ENCODE measurements at places on chromosomes 13 and 19.

- DNase-seq = no peak
Observed at GRCh38 chr13:96274046-96274445, 184.1 kb downstream of the HS6ST3 start.

- no peak for DNase-seq
Observed at GRCh38 chr19:15439821-15440641, 9.7 kb downstream of the WIZ start.

GRCh38 chr13:60933638-60934037 lies 482.0 kb downstream of the PCDH20 start:
- no peak for DNase-seq

- DNase-seq = no peak
Observed at GRCh38 chr13:38417727-38418126, 68.1 kb downstream of the UFM1 start.

- no peak for DNase-seq
Observed at GRCh38 chr13:113139577-113139976, 17.0 kb downstream of the F10 start.

- DNase-seq = no peak
Observed at GRCh38 chr13:102700088-102701031, 5.5 kb upstream of the METTL21C start.

GRCh38 chr13:25882466-25883357 lies 169.1 kb downstream of the SHISA2 start:
- DNase-seq = no peak

GRCh38 chr13:24231377-24231776 lies 70.9 kb downstream of the SPATA13 start:
- no peak for DNase-seq

- DNase-seq = no peak
Observed at GRCh38 chr13:33827139-33827538, 9.2 kb downstream of the RFC3 start.

DNA sequence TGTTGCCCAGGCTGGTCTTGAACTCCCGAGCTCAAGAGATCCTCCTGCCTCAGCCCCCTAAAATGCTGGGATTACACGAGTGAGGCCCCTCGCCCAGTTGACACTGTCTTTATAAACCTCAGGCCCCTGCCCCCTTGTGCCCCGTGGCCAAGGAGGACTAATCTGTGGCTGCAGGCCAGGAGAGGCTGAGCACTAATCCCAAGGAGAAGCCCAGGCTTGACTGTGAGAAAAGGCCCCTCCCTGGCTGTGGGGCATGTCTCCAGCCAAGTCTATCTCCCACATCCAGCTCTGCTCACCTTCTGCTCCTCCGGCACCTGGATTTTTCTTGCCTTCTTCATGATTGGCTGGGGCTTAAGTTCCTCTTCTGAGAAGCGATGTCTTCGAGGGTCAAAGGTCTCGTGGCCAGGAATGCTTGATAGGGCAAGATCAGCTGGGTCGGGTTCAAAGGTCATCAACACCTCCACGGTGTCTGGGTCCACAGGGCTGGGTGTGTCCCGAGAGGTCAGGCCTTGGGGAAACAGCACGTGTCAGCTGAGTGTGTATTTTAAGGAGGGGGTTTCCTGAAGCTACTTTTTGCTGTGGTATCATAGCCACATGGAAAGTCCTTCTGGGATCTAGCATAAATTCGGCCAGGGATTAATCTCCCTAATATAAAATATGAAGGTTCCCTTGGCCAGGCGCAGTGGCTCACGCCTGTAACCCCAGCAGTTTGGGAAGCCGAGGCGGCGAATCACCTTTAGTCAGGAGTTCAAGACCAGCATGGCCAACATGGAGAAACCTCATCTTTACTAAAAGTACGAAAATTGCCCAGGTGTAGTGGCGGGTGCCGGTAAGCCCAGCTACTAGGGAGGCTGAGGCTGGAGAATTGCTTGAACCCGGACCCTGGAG lies 3.8 kb downstream of the DBP start:
- peak; percentile 58 for DNase-seq

GRCh38 chr13:111970494-111971141 lies 96.3 kb upstream of the SOX1 start:
- DNase-seq = no peak

GRCh38 chr13:95579303-95579702 lies 26.8 kb downstream of the CLDN10 start:
- no peak for DNase-seq

DNA sequence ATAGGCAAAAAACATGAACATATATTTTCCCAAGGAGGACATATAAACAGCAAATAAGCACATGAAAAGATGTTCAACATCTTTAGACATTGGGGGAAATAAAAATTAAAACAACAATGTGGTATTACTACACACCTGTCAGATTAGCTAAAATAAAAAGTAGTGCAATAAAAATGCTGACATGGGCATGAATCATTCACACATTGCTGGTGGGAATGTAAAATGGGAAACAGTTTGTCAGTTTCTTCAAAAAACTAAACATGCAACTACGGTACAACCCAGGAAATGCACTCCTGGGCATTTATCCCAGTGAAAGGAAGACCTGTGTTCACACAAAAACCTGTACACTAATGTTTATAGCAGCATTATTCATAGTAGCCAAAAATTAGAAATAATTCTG lies 5.3 kb upstream of the SUCLA2 start:
- DNase-seq = no peak

DNA sequence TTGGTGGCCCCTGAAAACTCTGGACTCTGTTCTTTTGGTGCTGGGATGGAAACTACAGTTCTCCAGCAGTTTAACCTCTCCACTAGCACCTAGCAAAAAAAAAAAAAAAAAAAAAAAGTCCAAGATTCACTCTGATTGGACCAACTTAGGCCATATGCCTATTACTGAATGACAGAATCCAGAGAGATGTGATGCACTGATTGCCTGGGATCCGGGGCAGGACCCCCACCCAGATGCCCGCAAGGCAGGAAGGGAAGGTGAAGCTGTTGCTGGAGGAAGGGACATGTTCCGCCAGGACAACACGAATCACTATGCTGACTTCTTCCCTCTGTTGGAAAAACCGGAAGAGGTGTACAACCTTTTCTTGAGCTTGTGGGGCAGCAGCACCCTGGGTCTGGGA lies 152.5 kb upstream of the ZNF536 start:
- DNase-seq = no peak

- no peak for DNase-seq
Observed at GRCh38 chr19:29596885-29597525, 9.1 kb upstream of the POP4 start.

DNA sequence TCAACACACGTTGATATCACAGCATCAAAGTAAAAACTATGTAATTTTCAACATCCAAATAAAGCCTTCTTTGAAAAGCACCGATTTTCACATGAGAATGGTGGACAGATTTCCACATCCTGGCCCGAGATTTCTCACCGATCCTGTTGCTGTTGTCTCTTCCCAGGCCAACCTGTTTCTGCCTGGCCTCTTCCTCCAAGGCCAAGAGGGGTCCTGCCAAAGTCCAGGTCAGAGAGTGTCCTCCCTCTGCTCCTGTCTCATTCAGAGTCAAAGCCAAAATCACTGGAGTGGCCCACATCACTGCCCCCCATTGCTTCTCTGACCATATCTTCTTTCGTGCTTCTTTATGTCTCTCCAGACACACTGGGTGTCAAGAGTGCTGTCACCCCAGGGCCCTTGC lies 49.5 kb downstream of the CHST8 start:
- DNase-seq = no peak

- DNase-seq = no peak
Observed at GRCh38 chr19:6045108-6045507, 65.2 kb downstream of the RFX2 start.

DNA sequence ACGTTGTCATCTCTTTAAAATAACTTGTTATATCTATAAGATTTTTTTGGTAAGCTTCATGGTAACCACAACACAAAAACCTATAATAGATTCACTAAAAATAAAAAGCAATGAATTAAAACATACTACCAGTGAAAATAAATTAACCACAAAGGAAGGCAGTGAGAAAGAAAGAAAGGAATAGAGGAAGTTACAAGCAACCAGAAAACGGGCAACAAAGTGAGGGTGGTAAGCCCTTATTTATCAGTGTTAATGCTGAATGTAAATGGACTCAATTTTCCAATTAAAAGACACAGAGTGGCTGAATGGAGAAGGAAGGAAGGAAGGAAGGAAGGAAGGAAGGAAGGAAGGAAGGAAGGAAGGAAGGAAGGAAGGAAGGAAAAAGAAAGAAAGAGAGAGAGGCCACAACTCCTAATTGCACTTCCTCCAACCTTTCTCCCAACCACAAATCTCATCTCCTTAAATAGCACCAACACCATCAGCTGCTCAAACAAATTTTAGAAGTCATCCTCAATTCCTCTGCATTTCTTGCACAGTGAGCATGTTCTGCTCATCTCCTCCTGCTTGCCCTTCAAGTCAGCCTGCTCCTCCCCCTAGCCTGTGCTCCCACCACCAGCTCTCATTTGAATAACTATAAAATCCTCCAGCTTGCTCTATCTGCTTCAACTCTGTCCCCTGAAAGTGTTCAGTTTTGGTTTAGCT lies 48.6 kb downstream of the CCNA1 start:
- no peak for DNase-seq

GRCh38 chr19:46466536-46467196 lies 4.7 kb downstream of the PNMA8A start:
- DNase-seq = no peak

GRCh38 chr13:100234524-100235136 lies 145.7 kb downstream of the PCCA start:
- no peak for DNase-seq

- DNase-seq = no peak
Observed at GRCh38 chr19:29120466-29120865, 92.5 kb downstream of the UQCRFS1 start.

DNA sequence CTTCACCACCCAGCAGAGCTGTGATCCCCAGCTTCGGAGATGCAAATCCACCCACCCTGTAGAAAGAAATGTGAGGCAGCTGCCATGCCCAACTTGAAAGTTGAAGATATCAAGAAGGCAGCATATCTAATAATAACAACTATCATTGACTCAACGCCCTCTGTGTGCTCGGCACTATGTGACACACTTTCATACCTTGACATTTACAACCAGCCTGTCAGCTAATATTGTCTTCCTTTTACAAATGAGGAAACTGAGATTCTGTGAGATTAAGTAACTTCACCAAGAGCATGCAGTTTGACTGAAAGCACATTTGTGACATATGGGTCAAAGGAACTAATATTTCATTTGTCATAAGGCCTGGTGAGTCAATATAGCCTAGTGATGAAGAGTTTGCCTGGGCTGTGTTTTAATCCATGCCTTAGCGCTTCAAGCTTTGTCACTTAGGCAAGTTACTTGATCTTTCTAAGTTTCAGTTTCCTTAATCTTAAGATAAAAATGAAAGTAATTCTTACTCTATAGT lies 137.0 kb downstream of the FLT1 start:
- no peak for DNase-seq

GRCh38 chr13:29920025-29920643 lies 69.7 kb upstream of the UBL3 start:
- DNase-seq = no peak

GRCh38 chr13:111247552-111247951 lies 72.9 kb upstream of the TEX29 start:
- peak; percentile 51 for DNase-seq

- DNase-seq = no peak
Observed at GRCh38 chr19:4370418-4371041, 27.2 kb downstream of the MPND start.

GRCh38 chr13:76439546-76439945 lies 446.7 kb downstream of the KCTD12 start:
- no peak for DNase-seq

GRCh38 chr19:548886-549830 lies 5.3 kb downstream of the GZMM start:
- DNase-seq = peak; percentile 72

DNA sequence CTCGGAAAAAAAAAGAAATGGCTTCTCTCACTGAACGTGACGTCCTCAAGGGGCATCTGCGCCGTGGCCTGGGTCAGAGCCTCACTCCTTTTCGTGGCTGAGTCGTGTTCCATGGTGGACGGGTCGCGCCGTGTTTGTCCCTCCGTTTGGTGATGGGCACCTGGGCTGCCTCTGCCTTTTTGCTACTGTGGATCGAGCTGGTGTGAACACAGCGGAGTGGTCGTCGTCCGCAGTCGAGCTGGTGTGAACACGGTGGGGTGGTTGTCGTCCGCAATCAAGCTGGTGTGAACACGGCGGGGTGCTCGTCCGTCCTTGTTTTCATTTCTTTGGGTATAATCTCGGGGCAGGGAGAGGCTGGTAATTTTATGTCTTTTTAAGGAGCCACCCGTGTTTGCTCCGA lies 11.6 kb downstream of the HCN2 start:
- no peak for DNase-seq

DNA sequence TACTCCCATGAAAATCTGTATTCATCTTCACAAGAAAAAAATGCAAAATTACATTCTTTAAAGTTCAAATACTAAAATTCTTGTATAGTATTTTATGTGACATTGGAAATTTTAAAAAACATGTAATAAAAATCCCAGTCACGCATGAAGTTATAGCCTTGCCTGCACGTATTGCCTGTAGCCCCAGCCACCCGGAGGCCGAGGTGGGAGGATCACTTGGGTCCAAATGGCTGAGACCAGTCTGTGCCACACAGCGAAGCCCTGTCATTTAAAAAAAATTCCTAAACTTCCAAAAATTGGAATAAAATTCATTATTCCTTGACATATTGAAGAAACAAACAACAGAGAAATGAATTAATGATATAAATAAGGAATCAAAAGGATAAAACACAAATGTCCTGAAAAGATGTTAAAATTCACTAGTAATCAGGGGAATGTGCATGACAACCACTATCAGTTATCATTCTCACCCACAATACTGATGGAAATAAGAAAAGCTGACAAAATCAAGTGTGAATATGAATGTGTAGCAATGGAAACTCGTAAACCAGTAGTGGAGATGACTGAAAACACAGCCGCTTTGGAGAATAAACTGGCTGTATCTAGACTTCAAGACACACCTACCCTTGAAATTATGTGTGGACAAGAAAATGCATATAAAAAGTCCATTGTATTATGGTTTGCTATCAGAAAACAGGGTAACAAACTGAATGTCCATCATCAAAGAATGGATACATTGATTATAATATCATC lies 7.5 kb downstream of the CARD8 start:
- DNase-seq = no peak
